Smooth muscle cell of the pulmonary artery (primary cell): ENCODE measurements at places on chromosomes 1 and 21. TPM values are rescaled to one million over a fixed set of nuclear protein-coding genes. Genes with fewer than 3 reads are reported as not detected.

The MATN1 gene
- total RNA-seq: 0.20 TPM in 1 of 2 replicates, not detected in the other

The C1QC gene
- not detected in 2 replicates for total RNA-seq

The CR1L gene
- total RNA-seq: not detected in 2 replicates

The C1orf115 gene
- 0.20 and 0.85 TPM in 2 replicates for total RNA-seq

The FMO3 gene
- total RNA-seq: 0.43 and 1.2 TPM in 2 replicates

The TOMM40L gene
- total RNA-seq: 9.9 and 10.5 TPM in 2 replicates
